PC-3 (cell line): ENCODE measurements at places on chromosomes 1 and 21.
A peak's percentile ranks its signal among the peaks of the same experiment; 100 is the strongest.

DNA sequence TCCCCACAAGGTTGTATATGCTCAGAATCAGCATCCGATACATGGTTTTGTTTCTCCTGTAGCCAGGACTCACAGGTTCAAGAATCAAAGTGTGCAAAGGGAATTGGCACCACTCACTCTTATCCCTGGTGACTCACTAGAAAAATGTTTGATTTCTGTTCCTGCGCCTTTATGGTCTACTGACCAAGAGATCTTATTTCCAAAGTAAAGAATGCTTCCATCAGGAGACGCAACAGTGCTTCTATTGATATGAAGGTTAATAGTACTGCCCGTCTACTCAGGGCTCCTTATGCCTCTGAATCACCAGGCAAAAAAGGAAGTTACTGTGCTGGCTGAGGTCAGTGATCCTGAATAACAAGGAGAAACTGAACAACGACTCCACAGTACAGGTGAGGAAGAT, 1392.0 kb upstream of the PRMT6 start:
- peak; percentile 92 for DNase-seq

GRCh38 chr1:63674238-63674864, 81.1 kb downstream of the PGM1 start:
- peak; percentile 96 for DNase-seq

- DNase-seq, result no peak
Observed at GRCh38 chr1:225888898-225889601, at the start of gene LEFTY1. Gene LEFTY1 (minus strand): TSS chr1:225889146. CDS start chr1:225889066, 80 bp downstream.

GRCh38 chr1:119308130-119308700, 60.4 kb upstream of the HAO2 start:
- DNase-seq, result no peak

DNA sequence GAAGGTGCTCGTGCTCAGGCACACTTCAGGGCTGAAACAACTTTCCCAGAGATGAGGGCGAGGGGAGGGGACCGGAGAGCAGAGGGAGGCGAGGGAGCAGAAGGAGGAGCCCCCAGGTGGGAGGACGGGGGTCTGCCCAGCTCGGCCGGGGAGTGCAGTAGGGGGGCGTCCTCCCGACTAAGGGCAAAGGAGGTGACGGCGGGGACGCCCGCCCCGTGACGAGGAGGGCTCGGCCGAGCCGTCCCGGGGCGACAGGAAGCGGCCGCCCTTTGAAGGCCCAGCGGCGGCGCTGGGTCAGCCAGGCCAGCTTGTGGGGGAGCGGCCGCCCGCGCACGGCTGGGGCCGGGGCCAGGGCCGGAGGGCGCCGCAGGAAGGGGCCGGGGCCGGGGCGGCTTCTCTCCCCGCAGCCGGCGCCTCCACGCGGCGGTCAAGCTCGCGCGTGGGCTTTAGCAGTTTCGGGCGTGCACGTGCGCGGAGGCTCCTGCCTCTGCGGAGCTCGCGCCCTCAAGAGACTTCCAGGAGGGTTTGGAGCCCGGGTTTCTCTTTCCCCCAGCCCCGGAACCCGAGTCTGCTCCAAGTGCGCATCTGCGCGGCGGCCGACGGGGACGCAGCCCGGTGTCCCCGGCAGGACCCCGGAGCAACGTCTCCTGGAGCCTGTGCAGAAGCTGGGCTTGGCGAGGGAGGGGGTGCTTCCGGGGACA, 100.8 kb upstream of the SLC45A1 start:
- no peak for DNase-seq
